Upper lobe of right lung (tissue), 1 donor: ENCODE measurements at places on chromosomes 2 and 18.

DNA sequence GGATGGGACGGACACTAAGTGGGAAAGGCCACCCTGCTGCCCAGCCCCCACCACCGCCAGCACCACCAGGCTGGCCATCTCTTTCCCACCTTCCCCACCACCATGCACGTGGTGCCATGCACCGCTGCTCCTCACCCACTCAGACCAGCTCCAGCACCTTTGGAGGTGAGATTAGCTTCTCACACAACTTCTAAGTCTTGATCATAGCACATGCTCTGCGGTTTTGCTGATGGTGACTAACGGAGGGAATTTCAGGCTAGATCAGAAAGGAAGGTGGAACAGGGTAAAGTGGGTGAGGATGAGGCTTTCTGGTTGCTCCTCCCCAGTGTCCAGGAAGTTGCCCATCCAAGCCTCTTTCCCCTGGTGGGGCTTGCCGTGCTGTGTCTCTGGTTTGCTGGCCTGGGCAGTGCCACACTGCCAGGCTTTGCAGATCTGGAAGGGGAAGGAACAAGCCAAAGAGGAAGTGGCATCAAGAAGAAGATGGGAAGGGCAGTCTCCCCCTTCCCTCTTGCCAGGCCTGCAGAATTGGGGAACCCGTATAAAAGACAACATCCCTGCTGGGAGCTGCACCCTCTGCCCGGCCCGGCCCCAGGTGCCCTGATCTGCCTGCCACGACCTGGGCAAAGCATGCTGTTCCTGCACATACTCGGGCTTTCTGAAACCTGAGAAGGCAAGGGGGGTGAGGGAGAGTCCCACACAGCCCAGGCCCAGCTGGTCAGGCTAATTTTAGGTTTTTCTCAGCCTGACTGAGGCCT lies 44.3 kb upstream of the CAB39 start:
- peak; percentile 61 for DNase-seq

DNA sequence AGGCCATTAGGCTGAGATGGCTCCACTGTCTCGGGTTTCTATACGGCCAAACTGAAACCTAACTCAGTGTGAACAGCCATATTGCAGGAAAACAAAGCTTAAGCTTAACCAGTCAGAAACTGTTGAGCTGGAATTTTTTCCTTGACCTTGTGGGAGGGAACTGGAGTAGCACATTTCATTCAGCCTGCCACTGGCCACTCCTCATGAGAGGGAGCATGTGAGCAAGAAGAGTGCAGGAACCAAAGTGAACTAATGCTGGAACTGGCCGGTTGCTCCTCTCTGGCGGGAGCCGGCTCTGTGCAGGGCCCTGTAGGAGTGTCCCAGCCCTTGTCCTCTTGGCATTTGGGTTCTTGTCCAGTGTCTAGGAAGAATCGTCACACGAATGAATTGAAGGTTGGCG lies 5.9 kb upstream of the POLE4 start:
- no peak for DNase-seq

GRCh38 chr2:21059885-21060610 lies 16.2 kb upstream of the APOB start:
- DNase-seq: no peak

DNA sequence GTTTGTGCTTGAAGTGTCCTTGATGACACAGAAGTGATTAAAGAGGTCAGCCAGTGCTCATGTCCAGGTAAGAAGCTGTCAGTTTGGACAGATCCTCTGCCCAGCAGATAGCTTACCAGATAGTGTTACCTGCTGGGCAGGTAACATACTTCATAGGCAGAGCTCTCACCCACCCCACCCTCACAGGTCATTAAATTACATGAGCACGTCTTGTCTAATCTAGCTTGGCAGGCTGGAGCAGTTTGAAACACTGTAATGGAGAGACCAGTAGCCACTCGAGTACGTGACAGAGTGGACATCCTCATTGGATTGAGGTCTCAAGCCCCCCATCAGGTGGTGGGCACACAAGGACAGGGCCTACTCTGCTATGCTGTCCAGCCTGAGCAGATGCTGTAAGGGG lies 27.1 kb downstream of the TTC32 start:
- no peak for DNase-seq

GRCh38 chr2:8684878-8685696 lies 3.2 kb downstream of the ID2 start:
- DNase-seq: peak; percentile 87

DNA sequence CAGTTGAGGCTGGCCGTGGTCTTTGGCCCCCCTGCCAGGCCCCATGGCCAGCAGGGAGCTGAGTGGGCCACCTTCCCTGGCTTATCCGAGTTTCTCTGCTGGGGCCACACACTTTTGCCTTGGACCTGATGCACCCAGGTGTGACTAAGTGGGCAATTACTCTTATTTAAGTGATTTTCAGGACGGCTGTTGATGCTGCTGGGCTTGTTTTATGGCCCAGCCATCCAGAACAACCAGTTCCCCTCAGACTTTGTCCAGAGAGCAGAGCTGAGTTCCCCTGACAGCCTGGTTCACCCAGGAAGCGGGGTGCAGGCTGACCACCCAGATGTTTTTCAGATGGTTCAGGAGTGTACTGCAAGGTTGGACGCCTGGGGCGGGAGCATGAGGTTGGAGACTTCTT lies 68.8 kb downstream of the GLI2 start:
- DNase-seq: no peak

DNA sequence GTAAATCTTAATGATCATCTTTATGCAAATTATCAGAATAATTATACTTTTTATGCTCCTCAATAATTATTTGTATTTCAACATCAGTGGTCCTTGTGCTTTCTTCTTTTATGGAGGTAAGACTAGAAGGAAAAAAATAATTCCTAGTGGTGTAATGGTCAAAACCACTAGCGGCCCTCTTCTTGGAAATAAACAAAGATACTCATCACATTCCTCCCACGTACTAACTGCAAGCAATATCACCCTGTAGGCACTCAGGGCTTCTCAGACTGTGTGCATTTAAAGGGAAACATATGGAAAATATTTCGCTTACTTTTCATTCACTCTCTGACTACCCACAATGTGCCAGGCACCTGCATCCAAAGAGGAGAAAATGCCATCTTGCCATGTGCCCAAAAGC lies 263.7 kb downstream of the DOK6 start:
- DNase-seq: no peak

DNA sequence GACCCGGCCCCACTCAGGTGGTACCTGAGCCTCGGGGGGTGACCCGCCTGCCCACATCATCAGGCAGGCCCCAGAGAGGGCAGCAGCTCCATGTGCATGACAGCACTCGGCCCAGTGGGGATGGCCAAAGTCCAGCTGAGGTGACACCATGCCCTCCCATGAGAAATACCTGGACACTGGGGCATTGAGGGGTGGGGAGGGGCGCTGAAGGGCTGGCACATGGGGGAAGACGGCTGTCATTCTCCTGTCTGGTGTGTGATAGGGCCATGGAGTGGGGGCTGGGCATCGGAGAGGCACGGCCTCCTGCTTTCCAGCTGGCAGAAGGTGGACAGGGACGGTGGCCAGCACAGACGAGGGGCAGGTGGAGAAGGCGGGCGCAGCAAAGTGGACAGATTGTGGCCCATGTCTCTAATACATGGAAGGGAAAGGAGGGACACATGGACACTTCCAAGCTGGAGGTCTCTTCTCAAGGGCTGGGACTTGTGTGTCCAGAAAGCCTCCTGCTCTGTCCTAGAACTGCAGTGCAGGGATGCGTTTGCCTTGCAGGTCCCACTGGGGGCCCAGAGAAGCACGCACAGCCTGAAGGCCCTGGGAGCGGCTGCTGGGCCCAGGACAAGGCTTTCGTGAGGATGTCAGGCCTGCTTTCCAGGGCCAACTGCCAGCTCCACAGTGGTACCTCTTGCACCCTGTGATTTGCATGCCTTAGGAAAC lies 302.2 kb downstream of the NDUFA10 start:
- DNase-seq: peak; percentile 46

- no peak for DNase-seq
Measured at GRCh38 chr18:58180738-58181353, 136.8 kb downstream of the NEDD4L start.

DNA sequence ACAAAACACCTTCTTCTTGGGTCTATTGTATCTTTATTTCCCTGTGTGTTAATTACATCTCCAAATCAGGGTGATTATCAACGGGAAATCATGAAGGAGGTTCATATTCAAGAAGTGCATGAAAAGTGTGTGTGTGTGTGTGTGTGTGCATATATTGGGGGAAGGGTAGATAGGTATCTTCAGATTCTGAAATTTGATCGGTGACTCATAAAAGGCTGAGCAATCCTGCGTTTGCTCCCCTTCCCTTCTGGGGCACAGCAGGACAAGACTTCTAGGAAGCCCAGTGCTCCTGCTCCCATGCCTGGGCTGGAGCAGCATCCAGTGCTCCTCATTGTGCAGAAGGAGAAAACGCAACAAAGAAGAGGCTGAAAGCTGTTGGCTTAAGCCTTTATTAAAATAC lies 25.8 kb downstream of the MC5R start:
- no peak for DNase-seq

GRCh38 chr2:150610670-150611279 lies 123.3 kb upstream of the RND3 start:
- DNase-seq: no peak

DNA sequence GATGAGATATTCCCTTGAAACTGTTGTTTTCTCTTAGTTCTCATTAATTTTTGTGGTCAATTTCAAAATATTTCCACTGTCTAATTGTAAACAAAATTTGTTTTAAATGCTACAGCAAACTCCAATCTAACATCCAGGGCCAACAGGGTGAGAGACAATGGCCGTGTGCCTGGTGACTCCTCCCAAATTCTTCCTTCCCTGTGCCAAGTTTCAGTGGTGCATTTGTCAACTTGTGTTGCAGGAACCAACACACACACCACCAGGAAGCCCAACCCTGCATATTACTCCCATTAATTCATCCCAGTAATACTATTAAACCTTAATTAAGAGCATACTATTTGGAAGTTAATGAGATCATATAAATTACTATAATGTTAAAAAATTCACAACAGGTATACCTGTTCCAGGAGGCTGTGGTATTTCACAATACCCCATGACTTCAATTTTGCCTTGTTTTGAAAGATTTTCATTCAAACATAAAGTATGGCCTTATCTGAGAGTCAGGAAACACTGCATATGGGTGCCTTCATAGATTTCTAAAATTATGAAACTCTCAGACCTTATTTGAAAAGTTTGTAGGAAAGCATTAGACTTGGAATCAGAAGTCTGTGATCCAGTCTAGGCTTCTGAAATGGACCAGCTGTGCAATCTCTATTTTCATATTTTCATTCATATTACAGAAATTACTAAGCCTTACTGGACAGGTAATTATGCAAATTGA lies 1.1 kb downstream of the SERPINB2 start:
- DNase-seq: no peak

DNA sequence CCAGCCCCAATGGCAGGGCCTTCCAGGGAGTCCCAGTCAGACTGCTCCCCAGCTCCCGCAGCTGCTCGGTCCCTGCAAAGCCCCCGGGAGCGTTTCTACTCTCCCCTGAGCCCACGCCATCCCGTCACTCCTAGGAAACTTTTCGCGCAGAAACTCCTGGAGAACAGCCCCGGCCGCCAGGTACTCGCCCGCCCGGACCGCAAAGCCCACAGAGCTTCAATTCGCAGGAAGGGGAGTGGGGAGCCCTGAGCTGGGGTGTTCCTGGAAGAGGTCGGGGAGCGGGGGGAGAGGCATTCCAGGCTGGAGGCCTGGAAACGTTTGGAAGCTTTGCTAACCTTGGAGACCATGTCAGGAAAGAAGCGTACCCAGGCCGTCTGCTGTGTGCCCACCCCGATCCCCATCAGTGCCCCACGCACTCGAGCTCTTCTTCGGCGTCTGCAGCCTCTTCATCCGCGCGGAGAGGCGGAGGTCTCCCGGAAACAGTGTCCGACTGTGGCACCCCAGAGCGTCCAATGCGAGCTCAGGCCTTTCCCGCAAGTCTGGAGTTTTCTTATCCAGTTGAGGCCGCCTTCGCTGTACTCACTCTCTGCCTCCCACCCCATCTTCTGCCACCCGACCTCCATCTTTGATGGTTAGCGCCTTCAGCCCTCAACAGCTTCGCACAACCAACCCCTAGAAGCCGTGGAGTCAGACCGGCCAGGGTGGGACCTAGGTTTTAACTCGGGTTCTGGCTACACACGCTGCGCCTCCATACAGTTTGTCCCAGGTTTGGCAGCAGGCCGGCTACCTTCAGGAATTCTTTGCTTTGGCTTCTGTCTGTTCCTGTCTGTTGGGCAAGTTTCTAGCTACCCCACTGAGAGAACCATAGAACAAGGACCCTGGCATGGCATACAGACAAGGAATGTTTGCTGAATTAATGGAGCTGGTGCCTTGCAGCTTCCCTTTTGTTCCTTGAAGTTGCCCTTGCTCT lies 3.7 kb downstream of the PCGF1 start:
- no peak for DNase-seq

DNA sequence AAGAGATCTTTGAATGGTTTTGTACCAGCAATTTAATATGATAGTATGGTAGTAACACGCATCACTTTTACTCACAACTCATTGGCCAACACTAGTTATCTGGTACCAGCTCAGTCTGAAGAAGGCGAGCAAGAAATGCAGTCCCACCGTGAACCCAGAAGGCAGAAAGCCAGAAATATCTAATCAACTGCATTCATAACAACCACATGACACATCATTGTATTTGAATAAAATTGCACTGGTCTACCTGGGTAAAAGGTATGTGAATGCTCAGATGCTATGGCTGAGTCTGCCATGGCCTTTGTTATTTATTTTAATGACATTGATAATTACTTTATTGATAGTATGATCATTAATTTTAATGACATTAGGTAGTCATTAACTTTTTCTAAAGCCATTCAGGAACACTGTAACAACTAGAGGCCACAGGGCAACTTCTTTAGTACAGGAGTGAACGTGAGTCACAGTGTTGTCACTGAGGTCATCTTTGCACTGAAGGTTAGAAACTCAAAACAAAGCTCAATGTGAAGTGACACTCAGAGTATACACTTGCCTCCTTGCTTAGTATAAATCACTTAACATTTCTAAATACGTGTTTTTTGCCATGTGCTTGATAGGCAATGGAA lies 475.6 kb upstream of the TNP1 start:
- DNase-seq: no peak
